ENCODE measurements at places on chromosomes 5 and 9. TPM values are rescaled to one million over a fixed set of nuclear protein-coding genes. Genes with fewer than 3 reads are reported as not detected.

GABRP gene
- total RNA-seq, result not detected

PPP3R2 gene
- total RNA-seq, result not detected

DNA sequence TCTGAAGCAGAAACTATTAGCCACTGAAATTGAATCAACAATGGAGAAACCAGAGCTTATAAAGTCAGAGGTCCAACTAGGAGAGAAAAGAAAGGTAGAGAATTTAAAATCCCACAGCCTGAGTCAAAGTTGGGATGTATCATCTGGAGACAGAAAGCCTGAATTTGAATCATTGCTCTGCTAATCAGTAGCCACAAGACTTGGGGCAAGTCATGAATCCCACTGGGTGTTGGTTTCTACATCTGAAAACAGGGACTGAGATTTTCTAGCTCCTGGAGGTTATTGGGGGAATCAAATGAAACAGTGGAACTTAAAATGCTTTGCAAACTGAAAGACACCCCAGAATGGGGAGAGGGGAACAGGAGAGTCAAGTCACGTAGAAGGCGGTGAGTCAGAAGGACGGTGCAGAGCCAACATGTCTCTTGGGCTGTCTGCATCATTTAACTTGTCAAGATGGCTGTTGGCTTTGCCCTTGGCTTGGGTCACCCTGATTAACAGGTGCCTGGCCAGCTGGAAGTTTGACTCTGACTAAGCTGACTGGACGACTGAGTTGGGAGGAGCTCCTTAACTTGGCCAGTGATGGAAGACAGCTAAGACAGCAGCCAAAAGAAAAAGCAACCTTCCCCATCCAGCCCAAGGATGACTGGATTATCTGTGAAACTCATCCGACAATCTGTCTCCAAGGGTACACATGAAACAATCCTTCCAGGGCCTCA lies 60.6 kb upstream of the ADRA1B start:
- DNase-seq, result peak; percentile 40

- DNase-seq, result no peak
These were observed 20.8 kb upstream of the SNCAIP start for GRCh38 chr5:122291000-122291901.

GRCh38 chr5:65395526-65396155 lies 86.1 kb downstream of the ADAMTS6 start:
- no peak for DNase-seq

DNA sequence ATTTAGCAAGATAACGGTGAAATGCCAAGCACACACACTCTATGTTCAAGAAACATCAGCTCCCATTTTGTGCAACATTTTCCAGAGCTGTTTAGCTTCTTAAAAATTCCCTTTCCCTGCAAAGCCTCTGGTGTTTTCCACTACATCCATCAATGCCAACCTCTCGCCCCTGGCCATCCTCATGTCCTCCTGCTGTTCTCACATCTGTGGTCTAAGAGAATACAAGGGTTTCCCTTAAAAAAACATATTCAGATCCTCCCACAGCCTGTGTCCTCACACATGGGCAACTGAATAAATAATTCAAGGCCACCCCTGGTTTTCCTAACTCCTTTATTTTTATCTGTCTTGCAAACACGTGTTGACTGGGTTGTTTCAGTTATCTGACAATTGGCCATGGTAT lies 70.3 kb downstream of the PAPPA start:
- DNase-seq, result peak; percentile 41

Measured in RPMI7951 (cell line).